Stimulated activated CD4-positive, alpha-beta T cell treated with anti-CD3 and anti-CD28 coated beads, Interleukin-4, amount 100 ng/mL, for 48 hours (primary cell): ENCODE measurements at places on chromosomes 7 and 10.

DNA sequence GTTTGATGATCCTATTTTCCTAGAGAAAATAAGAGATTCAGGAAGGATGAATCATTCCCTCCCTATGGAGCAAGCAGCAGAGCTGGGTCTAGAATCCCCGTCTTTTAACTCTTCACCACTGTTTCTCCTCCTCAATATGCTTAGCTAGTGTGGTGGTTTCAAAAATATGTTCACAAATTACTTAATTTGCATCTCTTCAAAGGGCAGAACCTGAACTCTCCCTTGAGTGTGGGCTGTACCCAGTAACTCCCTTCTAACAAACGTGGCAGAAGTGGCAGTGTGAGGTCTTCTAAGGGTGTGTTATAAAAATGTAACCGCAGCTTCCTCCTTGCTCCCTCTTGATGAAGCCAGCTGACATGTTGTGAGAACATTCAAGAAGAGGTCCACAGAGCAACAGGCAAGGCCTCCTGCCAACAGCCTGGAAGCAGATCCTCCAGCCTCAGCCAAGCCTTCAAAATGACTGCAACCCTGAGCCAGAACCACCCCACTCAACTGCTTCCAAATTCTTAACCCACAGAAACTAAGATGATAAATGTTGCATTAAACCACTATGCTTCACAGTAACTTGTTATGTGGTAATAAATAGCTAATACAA lies 36.6 kb downstream of the SRPK2 start:
- peak; percentile 42 for DNase-seq

DNA sequence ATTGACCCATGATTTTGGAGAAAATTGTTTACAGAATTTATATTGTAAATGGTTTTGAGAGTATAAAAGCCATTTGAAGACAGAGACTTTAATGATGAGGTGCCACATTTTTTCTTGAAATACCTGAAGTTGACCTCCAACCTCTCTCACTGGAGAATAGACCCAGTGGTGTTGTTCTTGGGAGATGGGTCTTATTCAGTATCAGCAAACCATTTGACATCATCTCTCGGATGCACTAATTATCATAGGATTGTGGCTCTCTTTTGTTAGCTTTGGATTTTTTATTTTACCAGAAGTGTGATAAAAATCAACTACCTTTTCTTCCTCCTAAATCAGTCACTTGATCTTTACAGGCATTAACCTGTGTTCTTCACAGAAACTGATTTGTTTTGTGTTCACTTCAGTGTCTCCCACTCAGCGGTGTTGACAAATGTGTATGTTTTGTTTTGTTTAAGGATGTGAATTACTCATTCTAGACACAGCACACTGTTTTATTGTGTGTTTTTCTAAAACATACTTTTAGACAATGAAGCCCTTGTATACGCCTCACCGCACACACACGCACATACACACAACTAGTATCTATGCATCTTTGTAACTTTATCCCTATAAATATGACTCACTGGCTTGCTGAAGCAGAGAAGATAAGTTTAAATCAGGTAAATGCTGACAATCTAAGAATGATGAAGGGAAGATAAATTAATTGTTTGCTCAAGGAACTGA lies 455.6 kb downstream of the INHBA start:
- no peak for DNase-seq

DNA sequence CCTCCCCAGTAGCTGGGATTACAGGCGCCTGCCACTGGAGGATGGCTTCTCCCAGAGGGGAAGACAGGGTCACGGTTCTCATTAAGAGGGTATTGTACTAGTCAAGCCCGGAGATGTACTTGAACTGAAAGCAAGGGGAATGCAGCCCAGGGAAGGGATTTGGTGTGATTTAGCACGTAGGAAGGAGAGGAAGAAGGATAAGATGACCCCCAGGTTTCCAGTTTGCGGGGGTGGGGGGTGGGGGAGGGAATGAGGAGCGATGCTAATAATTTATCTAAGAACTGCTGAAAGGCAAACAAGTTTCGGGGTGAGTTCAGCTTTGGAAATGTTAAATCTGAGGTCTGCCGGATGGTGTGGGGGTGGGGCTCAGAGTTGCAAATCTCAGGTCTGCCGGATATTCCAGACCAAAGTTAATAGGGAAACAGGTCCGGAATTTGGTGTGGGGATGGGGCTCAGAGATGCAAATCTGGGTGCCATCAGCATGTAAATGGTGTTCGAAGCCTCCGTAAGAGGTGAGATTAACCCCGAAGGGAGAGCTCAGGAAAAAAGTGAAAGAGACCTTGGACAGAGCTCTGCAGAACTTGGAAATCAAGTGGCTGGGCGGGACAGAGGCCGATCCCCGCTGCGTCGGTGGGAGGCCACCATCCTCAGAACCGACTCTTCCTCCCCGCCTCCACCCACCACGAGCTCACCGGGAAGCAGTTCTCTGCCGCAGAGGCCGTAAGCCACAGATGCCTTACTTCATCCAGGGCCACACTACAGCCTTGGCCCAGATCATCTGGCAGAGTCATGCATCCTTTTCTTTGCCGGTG lies 1.6 kb upstream of the SEPHS1 start:
- no peak for DNase-seq

DNA sequence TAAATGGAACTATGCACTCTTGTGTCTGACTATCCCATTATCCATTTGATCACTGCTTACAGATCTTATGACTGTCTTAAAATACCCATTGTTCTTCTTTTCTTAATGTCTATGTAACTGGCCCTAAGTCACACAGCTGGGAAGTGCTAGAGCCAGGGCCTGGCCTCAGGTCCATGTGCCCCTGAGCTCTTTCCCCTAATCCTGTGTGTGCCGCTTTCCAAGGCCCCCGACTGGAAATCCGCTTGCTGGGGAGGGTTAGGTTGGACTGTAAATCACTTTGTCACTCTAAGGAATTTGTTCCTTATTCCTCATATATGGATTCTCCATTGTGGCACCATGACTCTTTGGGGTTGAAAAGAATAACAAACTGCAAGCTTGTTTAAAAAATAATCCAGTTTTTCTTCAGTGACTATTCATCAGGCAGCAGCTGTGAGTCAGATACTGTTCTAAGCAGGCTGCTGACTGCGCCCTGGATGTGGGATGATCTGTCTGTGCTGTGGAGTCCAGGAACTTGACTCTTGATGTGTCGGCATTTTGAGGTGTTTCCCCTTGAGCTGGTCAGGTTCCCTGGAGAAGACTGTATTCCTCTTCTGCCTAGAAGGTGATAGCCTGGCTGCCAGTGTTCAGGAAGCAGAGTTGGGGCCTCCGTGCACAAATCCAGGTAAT lies 236.3 kb downstream of the SDK1 start:
- DNase-seq: no peak

DNA sequence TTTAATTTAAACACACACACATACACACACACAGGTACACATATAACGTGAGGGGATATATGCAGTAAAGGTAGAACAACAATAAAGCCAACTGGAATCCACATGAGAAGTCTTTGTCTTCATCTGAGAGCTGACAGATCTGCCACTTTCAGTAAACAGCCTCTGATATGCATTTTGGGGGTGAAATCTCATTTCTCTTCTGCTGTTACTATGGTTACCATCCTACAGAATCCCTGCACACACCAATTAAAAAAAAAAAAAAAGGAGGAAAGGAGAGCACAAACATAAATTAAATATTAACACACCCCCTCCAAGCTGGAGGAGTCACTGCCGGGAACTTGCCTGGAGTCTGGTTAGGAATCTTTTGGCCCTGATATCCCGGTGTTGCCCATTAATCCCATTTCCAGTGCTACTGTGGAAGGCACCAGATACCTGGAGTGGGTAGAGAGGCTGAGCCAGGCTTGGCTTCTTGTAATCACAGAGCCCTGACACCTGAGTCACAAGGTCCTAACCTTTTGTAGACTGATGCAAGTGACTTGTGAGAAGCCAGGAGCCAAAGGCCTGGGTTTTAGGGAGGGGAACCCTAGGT lies 169.1 kb downstream of the LHFPL3 start:
- DNase-seq: no peak

- no peak for DNase-seq
These were observed 41.7 kb downstream of the CACUL1 start for GRCh38 chr10:118712930-118713634.
